ENCODE measurements at places on chromosomes 6 and 20.

GRCh38 chr20:63884506-63885263, 10.2 kb upstream of the DNAJC5 start:
- H3K4me1 ChIP-seq = no peaks in the 10 kb centered on the region
- DNase-seq = no peak
- no peak overlapping the region for H3K27ac ChIP-seq
- no peak overlapping the region for H3K4me3 ChIP-seq
- no peaks in the 10 kb centered on the region for H3K27me3 ChIP-seq

DNA sequence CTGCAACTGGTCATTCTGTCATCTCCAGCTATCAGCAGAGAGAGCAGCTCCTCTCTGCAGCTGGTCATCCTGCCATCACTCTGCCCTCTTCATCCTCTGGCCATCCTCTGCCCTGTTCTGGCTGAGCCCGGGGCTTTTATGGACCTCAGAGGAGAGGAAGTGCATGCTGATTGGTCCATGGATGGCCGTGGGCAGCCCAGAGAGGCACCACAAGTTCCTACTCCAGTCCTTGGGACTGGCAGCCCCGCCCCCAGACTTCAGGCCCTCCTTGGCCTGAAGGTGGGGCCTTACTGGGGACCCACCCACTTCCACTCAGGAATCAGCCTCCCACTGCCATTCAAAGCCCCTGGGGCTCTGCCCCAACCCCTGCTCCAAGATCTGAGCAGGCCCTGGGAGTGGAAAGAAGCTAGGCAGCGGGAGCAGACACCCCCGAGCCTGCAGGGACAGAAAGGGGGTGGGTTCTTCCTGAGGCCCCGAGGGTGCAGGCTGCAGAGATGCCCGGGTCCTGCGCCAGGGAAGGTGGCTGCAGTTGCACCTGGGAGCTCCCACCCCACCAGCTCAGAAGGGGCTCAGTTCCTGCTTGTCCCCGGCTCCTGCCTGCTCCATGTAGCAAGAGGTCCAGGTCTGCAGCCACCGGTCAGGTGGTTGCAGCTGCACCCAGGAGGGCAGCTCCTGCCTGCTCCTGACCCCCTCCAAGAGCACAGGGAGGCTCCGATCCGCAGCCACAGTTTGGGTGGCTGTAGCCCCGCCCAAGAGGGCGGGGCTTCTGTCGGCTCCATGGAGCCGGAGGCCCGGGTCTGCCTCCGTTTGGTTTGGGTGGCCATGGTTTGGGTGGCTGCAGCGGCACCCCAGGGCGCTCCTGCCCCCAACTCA, 34.1 kb upstream of the HMGA1 start:
- H3K4me1 ChIP-seq = no peaks in the 10 kb centered on the region
- H3K4me3 ChIP-seq = no peak overlapping the region
- no peak overlapping the region for H3K27ac ChIP-seq
- no peaks in the 10 kb centered on the region for H3K27me3 ChIP-seq

- H3K4me1 ChIP-seq = no peaks in the 10 kb centered on the region
- H3K27ac ChIP-seq = no peak overlapping the region
- peak overlapping the region; percentile 72 for H3K4me3 ChIP-seq
- H3K36me3 ChIP-seq = no peaks in the 10 kb centered on the region
- peak; percentile 79 for DNase-seq
Observed at GRCh38 chr6:52362443-52363227, 684 bp downstream of the PAQR8 start.

GRCh38 chr6:169487579-169488436, 214.0 kb downstream of the WDR27 start:
- H3K4me3 ChIP-seq = no peak overlapping the region
- H3K27ac ChIP-seq = no peak overlapping the region
- DNase-seq = no peak
- H3K4me1 ChIP-seq = peaks cover 4% of the 10 kb centered on the region
- no peaks in the 10 kb centered on the region for H3K36me3 ChIP-seq
- no peaks in the 10 kb centered on the region for H3K27me3 ChIP-seq

- H3K27me3 ChIP-seq = no peaks in the 10 kb centered on the region
- peaks cover 3% of the 10 kb centered on the region for H3K4me1 ChIP-seq
- DNase-seq = no peak
Observed at GRCh38 chr6:25447570-25447929, 168.4 kb downstream of the CARMIL1 start.

DNA sequence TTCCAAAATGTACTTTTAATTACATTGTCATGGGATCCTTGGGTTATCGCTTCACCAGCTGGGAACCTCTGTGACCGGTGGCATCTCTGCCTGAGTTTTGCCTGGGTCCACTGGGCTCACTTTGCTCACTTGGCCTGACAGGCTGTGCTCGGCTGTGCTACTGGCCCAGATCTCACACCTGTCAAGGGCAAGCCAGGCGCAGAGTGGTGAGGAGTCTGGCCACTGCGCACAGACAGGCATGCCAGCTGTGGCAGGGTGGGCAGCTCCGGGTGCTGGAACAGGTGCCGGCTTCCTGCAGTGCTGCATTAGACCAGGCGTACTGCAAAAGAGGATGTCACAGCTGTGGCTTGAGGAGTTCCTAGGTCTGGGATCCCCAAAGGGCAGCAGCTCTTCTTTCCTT, 489.8 kb downstream of the TENT5A start:
- H3K27me3 ChIP-seq = no peaks in the 10 kb centered on the region
- no peaks in the 10 kb centered on the region for H3K4me1 ChIP-seq
- no peak overlapping the region for H3K27ac ChIP-seq
- no peak overlapping the region for H3K4me3 ChIP-seq
- DNase-seq = no peak
- H3K36me3 ChIP-seq = no peaks in the 10 kb centered on the region

DNA sequence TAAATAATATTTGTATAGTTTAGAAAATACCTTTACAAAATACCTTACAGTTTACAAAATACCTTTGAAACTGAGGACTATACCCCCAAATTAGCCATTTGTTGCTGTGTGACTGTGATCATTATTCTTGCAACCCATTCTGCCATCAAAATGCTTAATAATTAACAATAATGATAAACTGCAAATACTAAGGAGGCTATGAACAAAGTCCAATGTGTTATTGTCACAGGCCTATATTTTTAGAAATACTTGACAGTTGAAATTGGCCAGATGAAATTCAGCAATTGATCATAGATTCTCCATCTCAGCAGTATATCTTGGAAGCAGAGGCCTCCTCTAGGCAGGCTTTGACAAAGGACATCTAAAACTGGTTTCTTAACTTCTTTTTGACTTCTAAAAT, 178.6 kb downstream of the HS3ST5 start:
- no peaks in the 10 kb centered on the region for H3K27me3 ChIP-seq
- H3K36me3 ChIP-seq = no peaks in the 10 kb centered on the region
- no peaks in the 10 kb centered on the region for H3K4me1 ChIP-seq
- DNase-seq = no peak
- H3K27ac ChIP-seq = no peak overlapping the region

DNA sequence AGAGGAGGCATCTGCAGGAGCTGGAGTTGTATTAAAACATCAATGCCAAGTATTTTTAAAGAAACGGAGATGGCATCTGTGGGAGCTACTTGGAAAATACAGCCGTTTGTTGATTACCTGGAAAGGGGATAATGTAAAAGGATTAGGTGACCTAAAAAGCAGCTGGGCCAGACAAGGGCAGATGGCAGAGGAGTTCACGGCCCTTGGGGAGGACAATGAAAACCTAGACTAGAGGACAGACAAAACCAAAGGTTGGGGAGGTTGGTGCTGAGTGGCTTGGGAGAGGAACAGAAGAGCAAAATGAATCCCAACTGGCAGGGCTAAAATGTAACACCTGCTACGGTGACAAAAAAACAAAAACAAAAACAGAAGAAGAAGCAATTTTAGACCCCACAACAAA, 260.5 kb upstream of the JARID2 start:
- H3K36me3 ChIP-seq = no peaks in the 10 kb centered on the region
- H3K27me3 ChIP-seq = no peaks in the 10 kb centered on the region
- no peak overlapping the region for H3K4me3 ChIP-seq
- no peak overlapping the region for H3K27ac ChIP-seq
- H3K4me1 ChIP-seq = no peaks in the 10 kb centered on the region

GRCh38 chr6:1809291-1809988, 199.7 kb downstream of the FOXC1 start:
- no peak overlapping the region for H3K4me3 ChIP-seq
- no peaks in the 10 kb centered on the region for H3K27me3 ChIP-seq
- H3K4me1 ChIP-seq = peaks cover 2% of the 10 kb centered on the region
- H3K36me3 ChIP-seq = no peaks in the 10 kb centered on the region

DNA sequence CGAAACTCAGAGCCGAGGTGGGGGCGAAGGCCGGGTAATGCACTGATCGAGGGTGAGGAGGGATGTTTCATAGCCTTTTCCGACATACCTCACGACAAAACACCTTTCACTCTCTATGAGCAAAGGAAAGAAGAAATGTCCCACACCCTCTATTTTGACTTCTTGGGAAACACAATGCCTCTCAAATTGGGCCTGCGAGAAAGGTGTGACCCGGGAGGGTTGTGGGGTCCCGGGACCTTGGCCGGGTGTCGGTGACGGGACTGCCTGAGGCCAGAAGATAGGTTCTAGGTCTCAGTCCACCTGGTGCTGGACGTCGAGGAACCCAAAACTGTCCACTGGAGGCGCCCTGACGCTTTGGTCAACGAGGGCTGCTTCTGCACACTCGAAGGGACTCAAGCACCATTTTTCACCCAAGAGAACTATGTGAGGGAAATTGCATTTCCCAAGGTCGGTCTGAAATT, 41.1 kb upstream of the OSTM1 start:
- H3K36me3 ChIP-seq = no peaks in the 10 kb centered on the region
- no peak for DNase-seq
- H3K27me3 ChIP-seq = no peaks in the 10 kb centered on the region
- no peak overlapping the region for H3K27ac ChIP-seq

GRCh38 chr6:110550353-110550752, 73.9 kb upstream of the SLC22A16 start:
- no peak overlapping the region for H3K4me3 ChIP-seq
- no peak overlapping the region for H3K27ac ChIP-seq
- H3K4me1 ChIP-seq = no peaks in the 10 kb centered on the region
- H3K36me3 ChIP-seq = no peaks in the 10 kb centered on the region
- H3K27me3 ChIP-seq = no peaks in the 10 kb centered on the region
- DNase-seq = no peak

GRCh38 chr6:133671376-133671775, 217.5 kb upstream of the TCF21 start:
- H3K27ac ChIP-seq = no peak overlapping the region
- H3K4me1 ChIP-seq = no peaks in the 10 kb centered on the region
- DNase-seq = no peak
- no peaks in the 10 kb centered on the region for H3K27me3 ChIP-seq
- no peaks in the 10 kb centered on the region for H3K36me3 ChIP-seq
- H3K4me3 ChIP-seq = no peak overlapping the region

GRCh38 chr20:35297740-35298139, 5.5 kb upstream of the FAM83C start:
- no peak overlapping the region for H3K27ac ChIP-seq
- DNase-seq = no peak
- no peaks in the 10 kb centered on the region for H3K27me3 ChIP-seq

DNA sequence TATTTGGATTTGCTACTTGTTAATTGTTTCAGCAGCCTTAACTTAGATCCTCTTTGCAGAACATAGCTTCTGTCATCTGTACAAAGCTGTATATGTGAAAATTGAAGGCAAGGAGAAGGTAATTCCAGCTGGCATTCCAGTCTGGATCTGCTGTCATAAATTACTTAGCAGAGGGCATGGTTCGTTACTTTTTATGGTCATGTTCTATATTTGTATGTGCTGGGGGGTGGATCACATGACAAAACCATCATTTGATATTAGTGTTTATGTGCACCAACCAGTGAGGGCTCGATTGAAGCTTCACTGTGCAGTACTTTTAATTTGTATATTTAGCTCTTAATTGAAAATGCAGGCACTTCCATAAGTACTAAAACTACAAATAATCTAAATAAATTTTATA, 80.2 kb downstream of the CAP2 start:
- H3K36me3 ChIP-seq = no peaks in the 10 kb centered on the region
- no peak overlapping the region for H3K27ac ChIP-seq
- DNase-seq = no peak
- no peak overlapping the region for H3K4me3 ChIP-seq
- H3K4me1 ChIP-seq = peaks cover 8% of the 10 kb centered on the region
- H3K27me3 ChIP-seq = no peaks in the 10 kb centered on the region

- H3K4me1 ChIP-seq = no peaks in the 10 kb centered on the region
- H3K4me3 ChIP-seq = no peak within 1 kb of the TSS
- H3K27ac ChIP-seq = no peak within 1 kb of the TSS
- H3K36me3 ChIP-seq = no peaks in the 10 kb centered on the region
- peak; percentile 66 for DNase-seq
- no peaks in the 10 kb centered on the region for H3K27me3 ChIP-seq
Observed at GRCh38 chr20:2814587-2815051, at the start of gene C20orf141. TSS of gene C20orf141 (plus strand) at chr20:2814987. CDS start at chr20:2815185, 198 bp downstream.

GRCh38 chr6:139841794-139842215, 467.4 kb upstream of the CITED2 start:
- no peaks in the 10 kb centered on the region for H3K36me3 ChIP-seq
- H3K27me3 ChIP-seq = no peaks in the 10 kb centered on the region
- H3K4me3 ChIP-seq = no peak overlapping the region
- no peaks in the 10 kb centered on the region for H3K4me1 ChIP-seq
- no peak overlapping the region for H3K27ac ChIP-seq

DNA sequence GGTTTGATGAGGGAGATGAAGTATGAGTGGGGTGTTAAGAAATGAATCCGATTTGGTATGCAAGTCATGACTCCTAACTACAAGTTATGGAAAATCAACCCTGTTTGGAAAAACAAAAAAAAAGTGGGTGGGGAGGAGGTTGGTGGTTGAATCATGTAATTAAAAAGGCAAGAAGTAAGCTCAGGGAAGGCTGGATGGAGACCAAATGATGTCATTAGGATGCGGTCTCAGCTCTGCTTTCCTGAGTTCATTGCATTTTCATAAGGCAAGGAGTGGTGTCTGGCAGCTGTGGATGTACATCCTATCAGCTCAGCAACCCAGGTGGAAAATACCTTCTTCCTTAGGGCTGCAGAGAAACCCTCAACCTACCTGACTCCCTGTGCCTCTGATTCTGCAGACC, 60.4 kb upstream of the AKAP12 start:
- H3K4me1 ChIP-seq = no peaks in the 10 kb centered on the region
- no peak overlapping the region for H3K4me3 ChIP-seq
- no peak overlapping the region for H3K27ac ChIP-seq
- no peak for DNase-seq

DNA sequence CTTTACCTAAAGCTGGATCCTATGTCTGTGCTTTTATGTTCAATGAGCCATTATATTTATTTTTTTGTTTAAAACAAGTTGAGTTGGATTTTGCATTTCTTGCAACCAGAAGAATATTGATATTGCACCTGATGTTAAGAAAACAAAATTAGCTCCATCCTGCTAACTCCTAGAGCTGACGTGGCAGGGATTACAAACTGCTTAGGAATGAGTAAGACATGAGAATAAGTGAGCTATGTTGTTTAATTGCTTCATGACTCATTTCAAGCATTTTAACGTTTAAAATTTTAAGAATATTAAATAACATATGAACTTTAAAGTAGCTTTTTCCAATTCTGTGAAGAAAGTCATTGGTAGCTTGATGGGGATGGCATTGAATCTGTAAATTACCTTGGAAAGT, 663.5 kb downstream of the EPM2A start:
- H3K27ac ChIP-seq = no peak overlapping the region
- no peaks in the 10 kb centered on the region for H3K4me1 ChIP-seq
- DNase-seq = no peak

DNA sequence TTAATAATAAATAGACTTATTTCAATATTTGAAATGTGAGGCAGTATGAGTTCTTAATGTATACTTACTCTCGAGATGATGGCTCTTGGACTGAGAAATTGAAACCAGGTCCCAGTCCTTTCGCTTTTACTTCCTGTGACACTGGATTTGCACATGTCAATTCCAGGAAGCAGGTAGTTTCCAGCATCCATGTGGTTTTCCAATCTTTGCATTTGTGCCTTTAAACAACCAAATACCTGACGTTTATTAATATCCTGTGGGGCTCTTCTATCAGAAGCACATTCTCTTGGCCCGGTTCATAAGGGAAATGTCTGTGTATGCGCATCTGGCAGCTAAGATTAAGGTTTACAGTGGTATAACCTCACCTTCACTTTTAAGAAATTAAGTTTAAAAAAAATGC, 13.1 kb downstream of the UTRN start:
- no peak for DNase-seq
- no peak overlapping the region for H3K27ac ChIP-seq

All from aorta (tissue), 5 donors.